Kidney tubule cell (primary cell): ENCODE measurements at places on chromosomes 5 and 9.

DNA sequence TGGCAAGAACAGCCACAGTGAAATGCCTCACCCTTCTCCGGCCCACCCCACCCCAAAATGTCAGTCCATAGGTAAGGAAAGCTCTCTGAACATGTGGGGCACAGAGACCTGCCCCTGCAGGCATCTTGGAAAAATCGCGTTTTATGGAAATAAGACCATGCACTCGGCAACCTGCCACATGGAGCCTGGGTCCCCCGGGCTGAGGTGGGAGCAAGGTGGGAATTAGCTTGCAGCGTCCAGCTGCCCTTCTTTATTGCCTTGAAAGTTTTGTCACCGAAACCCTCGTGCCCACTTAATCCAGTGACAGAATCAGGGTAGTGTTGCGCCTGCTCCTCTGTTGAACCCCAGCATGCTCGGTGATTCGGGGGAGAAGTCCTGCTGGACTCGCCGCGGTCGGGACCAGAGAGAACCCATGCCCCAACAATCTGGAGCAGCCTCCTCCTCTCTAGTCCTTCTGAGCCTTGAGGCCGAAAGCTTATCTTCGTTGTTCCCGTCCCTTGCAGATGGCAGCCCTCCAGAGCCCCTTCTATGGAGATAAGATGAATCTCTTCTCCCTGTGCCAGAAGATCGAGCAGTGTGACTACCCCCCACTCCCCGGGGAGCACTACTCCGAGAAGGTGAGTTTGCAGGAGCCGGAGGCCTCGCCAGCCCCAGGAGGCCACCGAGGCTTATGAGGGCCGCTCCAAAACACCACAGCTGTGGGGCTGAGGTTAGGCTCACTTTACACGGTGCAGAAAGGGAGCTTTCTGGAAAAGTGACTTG, 67.9 kb downstream of the PSMB7 start:
- DNase-seq: no peak

- peak; percentile 47 for DNase-seq
Observed at GRCh38 chr9:123339666-123340510, 16.1 kb upstream of the CRB2 start.

DNA sequence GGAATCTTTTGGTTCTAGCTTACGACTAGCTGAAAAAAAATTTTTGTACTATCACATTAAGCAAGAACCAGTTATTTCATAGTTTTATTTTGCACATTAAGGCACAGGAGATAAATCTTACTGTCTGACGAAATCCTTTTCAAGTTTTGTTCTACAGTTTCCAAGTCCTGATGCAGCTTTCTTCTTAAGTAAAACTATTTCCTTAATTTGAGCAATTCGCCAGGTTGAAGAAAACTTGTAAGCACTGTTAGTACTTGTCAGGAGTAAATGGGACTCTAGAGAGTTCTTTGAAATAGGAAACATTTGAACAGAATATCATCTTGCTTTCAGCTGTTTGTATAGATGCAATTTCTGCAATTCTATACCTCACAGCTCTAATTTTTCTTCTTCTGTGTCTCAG, 318.8 kb upstream of the ELAVL2 start:
- DNase-seq: no peak

DNA sequence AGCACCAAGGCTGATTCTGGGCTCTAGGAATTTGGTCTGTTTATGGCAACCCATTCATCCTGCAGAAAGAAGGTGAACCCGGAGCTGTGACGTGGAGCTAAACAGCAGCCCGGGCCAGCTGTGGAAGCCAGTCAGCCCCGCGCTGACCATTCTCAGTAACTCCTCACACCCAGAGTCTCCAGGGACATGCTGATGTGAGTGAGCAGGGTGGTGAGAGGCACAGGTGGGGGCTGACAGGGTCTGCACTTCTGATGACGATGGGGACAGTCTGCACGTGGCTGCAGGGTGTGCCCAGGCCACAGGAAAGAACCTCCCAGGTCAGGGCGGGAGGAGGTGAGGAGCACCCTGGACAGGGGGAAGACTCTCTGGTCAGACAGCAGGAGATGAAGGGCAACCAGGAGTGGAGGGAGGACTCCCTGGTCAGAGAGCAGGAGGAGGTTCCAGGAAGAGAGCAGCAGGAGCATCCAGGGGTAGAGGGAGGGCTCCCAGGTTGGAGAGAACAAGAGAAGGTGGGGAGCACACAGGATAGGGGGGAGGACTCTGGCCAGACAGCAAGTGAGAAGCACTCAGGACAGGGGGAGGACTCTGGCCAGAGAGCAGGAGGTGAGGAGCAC, 26.1 kb upstream of the SLC6A3 start:
- no peak for DNase-seq

DNA sequence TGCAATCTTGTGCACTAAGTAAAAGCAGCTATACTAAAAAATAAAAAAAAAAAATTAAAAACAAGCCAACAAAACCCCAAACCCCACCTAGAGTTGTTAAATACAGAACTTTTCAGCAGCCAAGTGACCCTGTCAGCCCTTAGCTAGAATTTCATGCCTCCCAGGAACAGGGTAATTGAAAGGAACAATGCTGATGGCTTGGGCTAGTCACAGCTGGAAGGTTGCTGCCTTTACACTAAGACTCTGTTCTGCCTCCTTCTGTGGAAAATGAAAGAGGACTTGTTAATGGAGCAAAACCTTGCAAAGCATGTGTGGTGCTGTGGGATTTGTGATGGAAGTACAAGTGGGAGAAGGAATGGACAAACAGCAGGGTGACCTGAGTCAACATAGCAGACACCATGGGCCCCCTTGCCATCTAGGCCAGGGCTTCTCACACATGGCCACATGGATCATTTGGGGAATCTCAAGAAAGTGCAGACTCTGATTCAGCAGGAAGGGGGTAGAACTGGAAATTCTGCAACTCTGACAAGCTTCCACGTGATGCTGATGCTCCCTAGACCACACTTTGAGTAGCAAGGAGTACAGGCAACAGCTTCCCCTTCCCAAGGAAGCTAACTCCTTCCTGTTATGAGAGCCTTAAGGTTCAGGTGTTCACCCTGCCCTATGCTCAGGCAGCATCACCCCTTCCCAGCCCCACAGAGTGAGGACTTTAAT, 14.9 kb upstream of the TMEM252 start:
- no peak for DNase-seq

GRCh38 chr5:171521679-171522078, 102.2 kb downstream of the FGF18 start:
- DNase-seq: no peak

- no peak for DNase-seq
Observed at GRCh38 chr9:136714096-136714892, 1.9 kb downstream of the DIPK1B start.

- peak; percentile 88 for DNase-seq
Observed at GRCh38 chr5:81045389-81045807, 85.2 kb downstream of the RASGRF2 start.

DNA sequence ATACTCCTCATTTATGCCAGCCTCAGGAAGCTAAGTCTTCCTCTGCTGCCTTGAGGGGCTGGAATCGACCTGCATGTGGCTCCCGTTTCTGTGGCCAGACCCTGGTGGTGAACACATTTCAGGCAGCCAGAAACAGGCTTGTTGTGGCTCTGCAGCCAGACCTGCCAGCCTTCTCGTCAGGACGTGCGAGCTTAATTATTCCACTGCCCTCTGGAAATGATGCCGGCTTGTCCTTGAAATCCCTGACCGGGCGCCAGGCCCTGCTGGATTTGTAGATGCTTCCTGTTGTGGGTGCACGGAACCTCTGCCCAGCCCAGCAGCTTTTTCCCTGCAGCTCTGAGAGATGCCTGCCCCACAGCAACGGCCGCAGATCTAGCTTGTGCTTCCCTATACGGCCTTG, 41.6 kb downstream of the PDZD2 start:
- no peak for DNase-seq

GRCh38 chr9:79812099-79812498, 240.3 kb downstream of the TLE4 start:
- DNase-seq: no peak
